ENCODE measurements at places on chromosomes 7 and 10.

DNA sequence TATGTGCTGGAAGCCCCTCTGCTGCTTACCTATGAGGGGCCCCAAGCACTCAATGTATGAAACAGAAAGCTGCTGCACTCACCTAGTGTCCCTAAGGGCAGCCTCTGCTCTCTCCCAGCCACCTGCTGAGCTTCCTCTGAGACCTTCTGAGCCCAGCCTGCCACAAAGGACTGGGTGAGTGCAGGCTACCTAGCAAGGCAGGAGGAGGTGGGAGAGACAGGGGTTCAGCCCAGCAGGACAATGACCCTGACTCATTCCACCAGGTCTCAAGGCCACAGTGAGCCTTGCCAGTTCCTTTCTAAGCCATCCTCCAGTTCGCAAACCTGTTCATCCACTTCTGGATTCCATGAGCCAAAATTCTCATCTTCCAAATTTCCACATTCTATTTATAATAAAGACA is 16.3 kb downstream of the VOPP1 start:
- DNase-seq: no peak

GRCh38 chr10:122786269-122786668 is 59.4 kb downstream of the CUZD1 start:
- no peak for DNase-seq

- DNase-seq: no peak
Observed at GRCh38 chr10:45378914-45379726, 5.1 kb downstream of the ALOX5 start.

DNA sequence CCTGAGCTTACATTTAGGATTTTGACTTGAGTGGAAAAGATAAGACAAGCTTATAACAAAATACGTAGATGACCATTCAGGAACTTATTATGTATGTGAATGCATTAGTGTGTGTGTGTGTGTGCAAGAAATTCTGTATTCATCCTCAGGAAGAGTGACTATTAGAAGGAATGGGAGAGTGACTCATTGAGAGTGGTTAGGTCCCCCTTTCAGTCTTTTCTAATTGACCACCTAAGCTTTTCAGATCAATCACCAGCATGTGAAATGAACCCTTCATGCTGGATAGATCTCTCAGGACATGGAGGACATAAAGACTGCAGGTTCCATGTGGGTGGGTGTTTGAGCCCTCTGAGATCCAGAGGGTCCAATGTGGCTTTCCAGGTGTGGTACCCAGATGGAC is 153.5 kb downstream of the MBL2 start:
- DNase-seq: no peak

GRCh38 chr7:95365151-95365550 is 31.0 kb downstream of the PON3 start:
- DNase-seq: no peak

- no peak for DNase-seq
Observed at GRCh38 chr7:128206017-128206746, 34.9 kb upstream of the LEP start.

GRCh38 chr10:80462981-80463741 is 9.1 kb downstream of the TSPAN14 start:
- no peak for DNase-seq

DNA sequence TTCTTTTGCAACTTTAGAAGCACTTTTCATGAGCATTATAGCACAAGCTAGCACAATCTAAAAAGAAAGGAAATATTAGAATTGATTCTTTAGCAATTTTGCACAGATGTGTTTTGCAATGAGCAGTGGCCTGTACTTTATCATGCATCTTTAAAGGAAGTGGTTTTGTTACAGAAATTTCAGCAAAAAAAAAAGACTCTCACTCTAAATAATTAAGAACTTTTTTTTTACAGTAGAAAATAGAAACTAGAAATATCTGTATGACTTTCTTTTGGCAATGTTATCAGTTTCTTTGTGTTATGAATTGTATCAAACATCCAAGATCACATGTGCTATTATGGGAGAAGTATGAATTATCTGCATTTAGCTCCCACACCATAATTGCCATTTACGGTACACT is 195.7 kb upstream of the KLF6 start:
- no peak for DNase-seq

GRCh38 chr10:30573721-30574431 is 55.7 kb downstream of the LYZL2 start:
- DNase-seq: no peak

- DNase-seq: no peak
Observed at GRCh38 chr10:25071227-25071626, 54.8 kb downstream of the THNSL1 start.

- no peak for DNase-seq
Observed at GRCh38 chr7:79610313-79610712, 156.8 kb upstream of the MAGI2 start.

DNA sequence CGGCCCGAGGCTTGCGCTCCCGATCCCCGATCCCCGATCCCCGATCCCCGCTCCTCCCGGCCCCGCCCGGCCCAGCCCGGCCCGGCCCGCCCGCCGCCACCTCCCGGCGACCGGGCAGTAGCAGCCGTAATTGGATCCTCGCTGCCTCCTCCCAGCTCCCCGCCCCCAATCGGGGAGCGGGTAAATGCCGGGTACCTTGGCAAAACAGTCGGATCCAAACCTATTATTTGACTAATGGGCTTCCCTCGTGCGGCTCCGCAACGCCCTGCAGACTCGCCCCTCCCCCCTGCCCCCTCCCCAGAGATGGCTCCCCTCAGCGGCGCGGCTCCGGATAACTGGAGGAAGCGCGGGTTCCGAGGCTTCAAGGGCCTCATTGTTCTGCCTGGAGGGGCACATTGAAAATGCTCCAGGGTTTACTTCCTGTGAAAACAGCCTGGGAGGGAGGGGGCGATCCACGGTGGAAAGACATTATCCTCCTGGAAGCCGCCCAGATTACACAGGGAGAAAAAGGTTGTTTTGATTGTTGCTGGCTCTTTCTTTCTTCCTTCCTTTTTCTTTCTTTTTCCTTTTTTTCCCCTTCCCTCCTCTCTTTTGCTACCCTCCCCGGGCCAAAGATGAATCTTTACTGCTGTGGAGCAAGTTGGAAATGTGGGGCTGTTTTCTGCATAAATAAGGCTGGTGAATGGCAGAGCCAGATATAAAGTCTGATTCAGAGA is 94.7 kb upstream of the ZMIZ1 start:
- no peak for DNase-seq

DNA sequence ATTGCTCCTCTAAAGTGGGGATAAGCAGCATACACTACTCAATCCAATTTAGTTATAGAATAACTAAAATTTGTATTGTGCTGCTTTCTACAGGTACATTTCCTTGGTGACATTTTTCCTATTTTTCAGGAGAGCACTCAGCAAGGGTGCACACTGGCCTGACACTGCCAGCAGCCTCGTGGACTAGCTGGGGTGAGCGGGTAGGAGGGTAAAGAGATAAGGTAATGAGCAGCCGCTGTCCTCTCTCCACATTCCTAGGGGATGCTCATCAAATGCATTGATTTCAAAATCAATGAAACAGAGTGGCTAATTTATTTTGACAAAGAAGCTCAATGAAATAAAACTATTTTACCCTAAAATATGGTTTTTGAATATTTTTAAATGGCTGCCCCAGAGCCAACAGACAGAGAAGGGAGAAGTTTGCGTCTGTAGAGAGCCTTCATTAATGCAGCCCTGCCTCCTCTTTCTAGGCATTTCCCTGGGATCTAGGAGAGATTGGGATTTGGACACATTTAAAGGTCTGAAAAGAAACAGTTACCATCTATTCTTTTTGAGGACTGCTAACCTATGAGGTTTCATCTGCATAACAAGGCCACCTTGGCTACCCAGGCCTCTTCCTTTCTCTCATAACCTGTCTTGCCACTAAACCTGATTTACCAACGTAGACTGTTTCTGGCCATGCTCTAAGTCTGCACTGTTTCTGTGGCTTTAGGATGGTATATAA is 561.0 kb downstream of the IPMK start:
- DNase-seq: no peak

DNA sequence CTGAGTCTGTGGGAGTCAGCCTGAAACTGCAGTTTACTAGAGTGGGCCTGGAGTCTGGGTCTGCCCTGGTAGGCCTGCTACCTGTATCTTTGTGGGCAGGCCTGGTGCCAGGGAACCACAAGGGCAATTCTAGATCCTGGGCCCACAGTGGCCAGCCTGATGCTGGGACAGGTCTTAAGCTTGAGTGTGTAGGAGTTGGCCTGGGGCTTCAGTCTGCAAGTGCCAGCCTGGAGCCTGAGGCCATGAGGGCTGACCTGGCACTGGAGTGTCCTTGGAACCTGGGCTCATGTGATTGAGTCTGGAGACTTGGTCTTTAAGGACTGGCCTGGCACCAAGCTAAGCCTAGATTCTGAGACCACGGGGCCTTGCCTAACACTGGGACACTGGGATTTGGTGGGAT is 245.7 kb upstream of the TEX47 start:
- DNase-seq: no peak

DNA sequence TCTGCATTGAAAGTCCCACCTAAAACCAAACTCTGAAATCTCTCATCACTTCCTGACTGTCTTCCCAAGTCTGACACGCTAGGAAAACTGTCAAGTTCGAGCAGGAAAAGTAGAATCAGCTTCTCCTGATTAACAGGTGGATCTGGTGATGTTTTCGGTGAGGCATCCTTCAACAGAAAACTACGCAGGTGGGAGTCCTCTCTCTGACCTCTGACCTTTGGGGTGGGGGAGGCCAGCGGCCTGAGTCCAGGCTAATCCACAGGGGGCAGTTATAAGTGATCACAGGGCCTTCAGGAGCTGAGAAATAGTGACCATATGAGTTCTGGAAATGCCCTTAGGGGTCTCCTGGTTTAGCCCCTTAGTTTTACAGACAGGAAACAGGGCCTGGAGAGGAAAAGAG is 13.4 kb upstream of the NPFFR1 start:
- no peak for DNase-seq

- DNase-seq: no peak
Observed at GRCh38 chr10:117861329-117861728, 185.4 kb downstream of the RAB11FIP2 start.

DNA sequence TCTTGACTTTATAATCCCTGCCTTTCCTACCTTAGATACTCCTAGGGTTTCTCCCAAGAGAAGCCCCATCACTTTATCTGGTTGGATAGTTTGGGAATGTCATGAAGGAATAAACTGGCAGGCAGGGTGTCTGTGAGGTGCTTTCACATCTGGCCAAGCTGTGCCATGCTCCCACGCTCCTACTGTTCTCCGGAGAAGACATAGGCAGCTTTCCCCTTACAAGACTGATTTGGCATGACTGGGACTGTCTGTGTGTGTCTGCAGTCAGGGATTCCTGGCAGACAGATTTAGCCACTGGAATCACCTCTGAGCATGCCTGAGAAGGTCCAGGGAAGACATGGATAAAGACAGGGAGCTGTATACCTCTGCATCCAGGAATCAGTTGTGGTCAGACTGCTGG is 45.3 kb downstream of the HK1 start:
- DNase-seq: no peak

- no peak for DNase-seq
Observed at GRCh38 chr10:62047228-62047892, 145.9 kb downstream of the ARID5B start.

DNA sequence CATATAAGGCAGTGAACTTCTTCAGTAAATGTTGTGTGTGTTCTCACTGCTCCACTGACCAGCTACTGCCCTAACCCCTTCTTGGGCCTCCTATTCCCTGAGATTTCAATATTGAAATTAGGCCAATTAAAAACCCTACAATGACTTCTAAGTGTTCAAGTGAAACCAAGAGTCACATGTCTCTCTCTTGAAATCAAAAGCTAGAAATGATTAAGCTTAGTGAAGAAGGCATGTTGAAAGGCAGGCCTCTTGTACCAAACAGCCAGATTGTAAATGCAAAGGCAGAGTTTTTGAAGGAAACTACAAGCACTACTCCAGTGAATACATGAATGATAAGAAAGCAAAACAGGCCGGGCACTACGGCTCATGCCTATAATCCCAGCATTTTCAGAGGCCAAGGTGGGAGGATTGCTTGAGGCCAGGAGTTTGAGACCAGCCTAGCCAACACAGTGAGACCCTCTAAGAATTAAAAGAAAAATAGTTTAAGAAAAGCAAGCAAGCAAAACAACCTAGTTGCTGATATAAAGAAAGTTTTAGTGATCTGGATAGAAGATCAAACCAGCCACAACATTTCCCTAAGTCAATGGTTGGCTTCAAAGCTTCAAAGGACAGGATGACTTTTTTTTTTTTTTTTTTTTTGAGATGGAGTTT is 22.3 kb downstream of the BRAF start:
- DNase-seq: no peak

GRCh38 chr10:17782921-17783665 is 26.1 kb upstream of the MRC1 start:
- no peak for DNase-seq

DNA sequence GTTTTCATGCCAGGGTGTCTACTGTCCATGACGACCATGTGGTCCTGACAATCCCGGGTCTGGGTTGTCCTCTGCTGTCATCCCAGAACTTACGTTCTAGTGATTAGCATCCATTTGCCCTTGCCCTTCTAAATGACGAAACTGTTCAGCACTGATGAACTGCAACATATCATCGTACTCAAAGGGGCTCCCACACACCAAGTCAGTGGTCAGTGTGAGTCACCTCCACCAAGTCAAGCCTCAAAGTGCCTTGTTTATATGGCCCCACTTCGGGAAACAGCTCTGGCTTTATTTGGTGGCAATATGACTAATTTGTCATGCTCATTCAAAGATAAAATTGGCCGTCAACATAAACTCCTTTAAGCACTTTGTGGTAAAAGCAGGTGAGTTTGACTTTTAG is 110.7 kb downstream of the FRMD4A start:
- no peak for DNase-seq

GRCh38 chr10:47254611-47255010 is 45.4 kb upstream of the GDF10 start:
- DNase-seq: no peak

DNA sequence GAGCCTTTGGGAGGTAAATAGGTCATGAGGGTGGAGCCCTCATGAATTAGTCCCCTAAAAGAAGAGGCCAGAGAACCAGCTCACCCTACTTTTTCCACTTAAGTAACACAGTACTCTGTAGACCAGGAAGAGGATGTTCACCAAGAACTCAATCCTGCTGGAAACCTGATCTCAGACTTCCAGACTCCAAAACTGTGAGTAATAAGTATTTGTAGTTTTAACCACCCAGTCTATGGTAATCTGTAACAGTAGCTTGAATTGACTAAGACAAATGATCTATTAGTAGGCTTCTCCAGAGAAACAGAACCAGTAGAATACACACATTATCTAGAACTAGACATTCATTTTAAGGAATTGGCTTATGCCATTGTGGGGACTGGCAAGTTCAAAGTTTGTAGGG is 51.5 kb downstream of the ANKMY2 start:
- peak; percentile 21 for DNase-seq

DNA sequence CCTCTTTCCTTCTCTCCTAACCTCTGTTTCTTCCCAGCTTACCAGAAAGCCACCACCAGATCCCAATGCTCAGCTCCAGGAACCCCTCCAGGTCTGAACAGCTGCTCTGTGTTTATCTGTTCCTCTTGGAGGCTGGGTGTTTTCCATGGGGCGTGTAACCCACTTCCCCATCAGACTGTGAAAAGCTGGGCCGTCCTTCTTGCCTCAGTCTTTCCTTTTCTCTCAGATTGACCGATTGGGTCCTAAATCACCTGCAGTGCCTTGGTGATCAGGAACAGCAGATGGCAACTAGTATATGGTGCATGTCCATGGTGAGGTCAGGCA is 4.8 kb downstream of the SH3PXD2A start:
- DNase-seq: no peak

- DNase-seq: no peak
Observed at GRCh38 chr10:93124580-93125318, 51.1 kb downstream of the CYP26A1 start.

All from AG04449 (cell line).